ENCODE measurements at places on chromosomes 3 and 15.

- no peak for DNase-seq
Observed at GRCh38 chr3:85142626-85143025, 183.8 kb downstream of the CADM2 start.

DNA sequence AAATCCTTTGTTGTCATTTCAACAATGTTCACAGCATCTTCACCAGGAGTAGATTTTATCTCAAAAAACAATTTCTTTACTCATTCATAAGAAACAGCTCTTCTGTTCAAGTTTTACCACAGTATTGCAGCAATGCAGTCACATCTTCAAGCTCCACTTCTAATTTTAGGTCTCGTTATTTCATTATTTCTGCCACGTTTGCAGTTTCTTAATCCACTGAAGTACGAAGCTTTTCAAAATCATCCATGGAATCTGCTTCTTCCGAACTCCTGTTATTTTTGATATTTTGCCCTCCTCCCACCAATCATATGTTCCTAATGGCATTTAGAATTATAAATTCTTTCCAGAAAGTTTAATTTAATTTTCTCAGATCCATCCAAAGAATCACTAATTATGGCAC, 12.6 kb upstream of the OR5K1 start:
- no peak for DNase-seq

- no peak for DNase-seq
Observed at GRCh38 chr3:11558002-11558401, 85.7 kb downstream of the VGLL4 start.

DNA sequence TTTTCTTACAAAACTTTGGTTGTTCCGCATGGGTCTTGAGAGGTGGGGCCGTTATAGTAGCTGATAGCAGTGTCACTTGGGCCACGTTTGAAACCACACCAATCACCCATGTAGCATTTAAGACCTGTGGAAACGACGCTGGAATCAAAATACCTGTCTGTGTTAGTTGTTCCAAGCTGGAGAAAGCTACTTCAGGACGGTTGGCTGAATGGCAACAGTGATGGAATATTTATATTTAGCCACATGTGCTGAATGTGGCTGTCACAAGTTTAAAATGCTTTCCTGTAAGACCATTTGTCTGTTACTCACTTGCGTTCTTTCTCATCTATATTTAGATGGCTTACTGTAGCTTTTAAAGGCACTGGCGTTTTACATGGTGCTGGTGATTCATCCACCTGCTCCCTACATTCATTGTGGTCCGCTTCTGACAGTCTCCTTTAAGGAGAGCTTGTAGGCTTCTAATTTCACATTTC, 1.4 kb downstream of the DNAJA4 start:
- no peak for DNase-seq

Measured in hippocampal formation (tissue), 2 donors.